ENCODE measurements at places on chromosomes 11 and 22.

GRCh38 chr11:128341280-128342248 lies 245.8 kb downstream of the ETS1 start:
- DNase-seq, result no peak

- no peak for DNase-seq
Observed at GRCh38 chr11:131689049-131689925, 318.9 kb downstream of the NTM start.

GRCh38 chr11:17840101-17840548 lies 105.5 kb downstream of the KCNC1 start:
- DNase-seq, result no peak

- DNase-seq, result no peak
Observed at GRCh38 chr22:17401728-17402127, 32.5 kb downstream of the CECR2 start.

Measured in inflammatory macrophage treated with lipopolysaccharide for 4 hours (primary cell).